ENCODE measurements at places on chromosomes 5 and 9. TPM values are rescaled to one million over a fixed set of nuclear protein-coding genes. Genes with fewer than 3 reads are reported as not detected.

The HTR4 gene
- not detected for total RNA-seq

The CMBL gene
- 141 TPM for total RNA-seq

The LHX3 gene
- not detected for total RNA-seq

The KCNIP1 gene
- not detected for total RNA-seq

The ZDHHC11B gene
- not detected for total RNA-seq

The TTLL11 gene
- 1.7 TPM for total RNA-seq

The GNG10 gene
- 89.8 TPM for total RNA-seq

The PCSK5 gene
- 104 TPM for total RNA-seq

DNA sequence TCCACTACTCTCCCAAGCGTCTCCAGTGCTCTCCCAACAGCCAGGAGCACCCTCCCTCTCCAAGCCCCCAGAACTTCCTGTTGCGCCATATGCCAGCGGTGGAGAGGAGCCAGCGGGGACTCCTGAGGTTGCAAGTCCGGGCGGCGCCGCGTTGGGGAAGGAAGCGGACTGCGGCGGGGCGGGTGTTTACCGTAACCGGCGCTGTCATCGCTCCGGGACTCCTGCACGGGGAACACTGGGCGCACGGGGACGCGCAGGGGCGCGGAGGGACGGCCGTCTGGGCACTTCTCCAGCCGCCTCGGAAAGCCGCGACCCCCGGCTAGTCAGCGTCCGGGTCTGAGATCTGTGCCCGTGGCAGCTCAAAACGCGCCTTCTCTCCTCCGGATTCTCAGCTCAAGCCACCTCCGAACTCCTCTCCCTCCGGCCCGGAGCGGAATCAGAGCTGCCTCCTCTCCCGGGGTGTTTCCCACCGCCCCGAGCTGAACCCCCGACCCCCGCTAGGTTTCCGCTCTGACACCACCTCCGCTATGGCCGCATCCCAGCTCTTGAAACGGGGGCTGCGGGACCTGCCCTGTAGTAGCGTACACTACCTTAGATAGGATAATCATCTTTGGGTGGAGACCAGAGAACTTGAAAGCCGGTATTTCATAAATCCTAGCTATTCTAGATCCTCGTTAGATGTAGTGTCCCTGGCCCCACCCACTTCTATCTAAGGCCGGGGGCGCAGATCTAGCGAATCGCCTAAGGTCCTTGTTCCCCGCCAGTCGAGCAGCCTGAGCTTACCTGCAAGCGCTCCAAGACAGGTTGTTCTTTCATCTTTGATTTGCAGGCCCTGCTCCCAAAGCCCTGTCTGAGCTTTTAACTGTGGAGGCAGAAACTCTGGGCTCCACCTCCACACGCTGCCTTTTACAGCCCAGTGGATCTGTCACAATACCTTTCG lies at the start of gene TRPM6:
Gene TRPM6 (minus strand): TSS at position 881 of the 940 bp plus-strand sequence. CDS start 65 bp downstream, at position 816.
- peak; percentile 37 for DNase-seq

- DNase-seq: no peak
These were observed 70.6 kb downstream of the ALDH1A1 start for GRCh38 chr9:72882117-72882775.

DNA sequence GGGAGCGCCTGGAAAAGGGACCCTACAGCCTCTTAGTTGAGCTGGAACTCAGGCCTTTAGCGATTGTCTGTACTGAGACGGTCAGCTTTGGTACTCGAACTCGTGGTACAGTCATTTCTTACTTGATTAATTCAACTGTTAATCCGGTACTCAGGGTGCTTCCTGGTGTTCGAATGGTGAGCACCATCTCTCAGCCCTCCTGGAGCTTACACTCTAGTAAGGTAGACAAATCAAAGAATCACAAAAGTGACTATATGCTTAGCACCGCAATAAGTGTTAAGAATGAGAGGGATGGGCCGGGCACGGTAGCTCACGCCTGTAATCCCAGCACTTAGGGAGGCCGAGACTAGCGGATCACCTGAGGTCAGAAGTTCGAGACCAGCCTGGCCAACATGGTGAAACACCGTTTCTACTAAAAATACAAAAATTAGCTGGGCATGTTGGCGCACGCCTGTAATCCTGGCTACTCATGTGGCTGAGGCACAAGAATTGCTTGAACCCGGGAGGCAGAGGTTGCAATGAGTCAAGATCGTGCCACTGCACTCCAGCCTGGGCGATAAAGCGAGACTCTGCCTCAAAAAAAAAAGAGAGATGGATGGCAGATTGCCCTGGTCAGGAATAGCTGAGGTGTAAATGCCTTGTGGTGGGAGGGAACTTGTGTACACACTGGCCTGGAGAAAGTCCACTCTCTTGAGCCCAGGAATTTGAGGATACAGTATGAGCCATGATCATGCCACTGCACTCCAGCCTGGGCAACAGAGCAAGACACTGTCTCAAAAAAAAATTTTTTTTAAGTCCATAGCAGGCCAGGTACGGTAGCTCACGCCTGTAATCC lies 981 bp downstream of the TCOF1 start:
- peak; percentile 58 for DNase-seq

DNA sequence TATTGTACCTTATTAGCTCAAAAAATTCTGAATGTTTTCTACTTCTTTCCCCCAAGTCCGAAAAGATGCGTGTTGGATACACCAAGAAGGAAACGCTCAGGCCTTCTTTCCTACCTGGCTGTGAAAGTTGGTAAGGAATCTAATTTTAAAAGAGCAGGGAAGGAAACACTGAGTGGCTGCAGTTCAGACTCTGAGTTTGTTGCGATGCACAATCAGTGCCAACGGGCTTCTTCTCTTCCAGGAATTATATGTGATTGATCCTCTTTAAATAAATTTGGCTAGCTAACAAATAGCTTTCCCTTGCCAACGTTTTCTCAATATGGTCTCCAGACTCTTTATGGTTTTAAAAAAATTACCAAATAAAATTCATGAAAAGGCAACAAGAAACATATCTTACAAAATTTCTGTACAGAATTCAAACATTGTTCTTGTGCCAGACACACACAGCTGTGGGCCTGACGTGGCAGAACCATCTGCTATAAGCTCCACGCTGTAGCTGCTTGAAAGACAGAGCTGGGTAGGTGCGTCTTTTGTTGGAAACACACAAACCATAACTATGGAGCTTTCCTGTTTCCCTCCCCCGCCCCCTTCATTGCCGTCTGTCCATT lies 493.1 kb downstream of the ZNF608 start:
- DNase-seq: no peak

GRCh38 chr5:115602591-115603125 lies 379 bp upstream of the TICAM2 start:
- no peak for DNase-seq

DNA sequence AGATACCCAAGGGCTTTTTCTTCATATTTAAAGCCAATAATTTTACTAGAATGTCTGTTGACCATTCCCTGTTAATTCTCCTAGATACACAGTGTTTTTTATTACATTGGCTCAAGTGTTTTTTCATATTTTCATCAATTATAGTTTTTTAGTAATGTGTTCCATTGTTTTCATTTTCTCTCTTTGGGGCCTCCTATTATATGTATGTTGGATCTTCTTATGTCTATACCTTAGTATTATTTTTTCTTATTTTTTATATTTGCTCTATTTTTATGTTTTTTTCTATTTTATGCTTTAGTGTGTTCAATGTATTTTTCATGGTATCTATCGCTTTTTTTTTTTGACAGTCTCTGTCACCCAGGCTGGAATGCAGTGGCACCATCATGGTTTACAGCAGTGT lies 7.5 kb downstream of the KIAA1958 start:
- peak; percentile 27 for DNase-seq

GRCh38 chr9:94919376-94920098 lies 193.0 kb downstream of the AOPEP start:
- peak; percentile 59 for DNase-seq

DNA sequence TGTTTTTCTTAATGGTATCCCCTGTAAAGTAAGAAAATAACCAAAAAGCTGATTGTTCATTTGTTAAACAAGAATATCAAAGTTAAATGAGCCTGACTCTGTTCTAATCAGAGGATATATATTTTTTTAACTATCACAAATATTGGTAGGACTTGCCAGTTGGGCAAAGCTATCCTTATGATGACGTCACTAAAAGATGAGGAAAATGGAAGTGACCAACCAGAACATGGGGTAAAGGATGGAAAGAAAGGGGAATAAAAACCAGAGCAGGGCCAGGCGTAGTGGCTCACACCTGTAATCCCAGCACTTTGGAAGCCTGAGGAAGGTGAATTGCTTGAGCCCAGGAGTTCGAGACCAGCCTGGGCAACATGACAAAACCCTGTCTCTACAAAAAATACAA lies 811.6 kb upstream of the DMAC1 start:
- DNase-seq: no peak

- DNase-seq: no peak
These were observed 459.3 kb upstream of the MEF2C start for GRCh38 chr5:89342106-89342876.

- DNase-seq: no peak
These were observed 83.0 kb upstream of the IL33 start for GRCh38 chr9:6132650-6133049.

DNA sequence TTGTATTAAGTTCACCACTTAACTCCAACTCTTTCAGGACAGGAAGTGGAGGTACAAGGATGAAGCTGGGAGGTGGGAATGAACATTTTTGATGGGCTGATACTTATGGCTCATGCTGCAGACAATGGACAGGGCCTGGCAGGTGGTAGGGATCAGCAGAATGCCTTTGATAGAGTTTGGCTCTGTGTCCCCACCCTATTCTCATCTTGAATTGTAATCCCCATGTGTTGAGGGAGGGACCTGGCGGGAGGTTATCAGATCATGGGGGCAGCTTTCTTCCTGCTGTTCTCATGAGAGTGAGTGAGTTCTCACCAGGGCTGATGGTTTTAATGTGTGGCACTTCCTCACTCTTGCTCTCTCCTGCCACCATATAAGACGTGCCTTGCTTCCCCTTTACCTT lies 87.3 kb upstream of the PRLR start:
- no peak for DNase-seq

DNA sequence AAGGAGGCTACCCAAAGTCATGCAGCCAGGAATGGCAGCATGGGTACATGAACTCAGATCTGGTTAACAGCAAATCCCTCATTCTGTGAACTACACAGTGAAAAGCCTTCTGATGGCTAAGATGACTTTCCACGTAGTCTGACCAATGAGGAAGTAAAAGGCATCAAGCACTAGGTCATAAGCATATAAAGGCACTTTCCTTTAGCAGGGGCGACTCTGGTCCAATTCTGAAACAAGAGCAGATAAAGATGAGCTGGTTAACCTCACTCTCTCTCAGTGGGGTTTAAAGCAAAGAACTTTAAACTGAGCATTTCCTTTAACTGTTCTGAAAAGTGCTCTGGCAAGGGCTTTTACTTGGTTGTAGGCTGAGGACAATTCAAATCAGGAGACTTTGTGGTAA lies 21.1 kb downstream of the PSMB7 start:
- DNase-seq: no peak

DNA sequence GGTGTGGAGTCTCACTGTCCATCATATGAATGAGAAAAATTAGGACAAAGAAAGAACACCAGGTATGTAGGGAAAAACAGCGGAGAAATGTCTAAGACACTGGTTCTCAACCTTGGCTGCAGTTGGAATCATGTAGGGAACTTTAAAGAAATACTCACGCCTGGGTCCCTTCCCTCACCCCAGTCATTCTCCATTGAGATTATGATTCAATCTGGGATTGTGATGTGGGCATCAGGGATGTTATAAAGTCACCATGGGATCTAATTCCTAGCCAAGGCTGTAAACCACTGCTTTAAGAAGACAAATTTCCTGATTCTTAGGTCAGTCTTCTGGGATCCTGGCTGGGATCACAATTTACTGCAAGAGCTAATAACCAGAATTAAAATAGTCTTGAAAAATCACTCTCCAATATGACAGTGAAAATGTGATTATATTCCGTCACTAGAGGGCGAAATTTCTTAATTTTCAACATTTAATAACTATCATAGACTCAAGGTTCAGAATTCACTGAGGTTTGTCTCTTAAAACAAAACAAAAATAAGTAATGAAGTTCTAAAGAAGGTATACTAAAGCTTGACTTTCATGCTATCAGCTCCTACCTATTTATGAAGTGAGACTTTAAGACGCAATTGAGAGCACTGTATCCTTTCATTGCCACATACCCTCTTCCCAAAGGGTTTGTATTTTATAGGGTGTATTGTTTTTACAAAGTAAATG lies 60.5 kb downstream of the GLDC start:
- DNase-seq: peak; percentile 18

- no peak for DNase-seq
These were observed 27.9 kb downstream of the CDKN2A start for GRCh38 chr9:21966140-21966851.

DNA sequence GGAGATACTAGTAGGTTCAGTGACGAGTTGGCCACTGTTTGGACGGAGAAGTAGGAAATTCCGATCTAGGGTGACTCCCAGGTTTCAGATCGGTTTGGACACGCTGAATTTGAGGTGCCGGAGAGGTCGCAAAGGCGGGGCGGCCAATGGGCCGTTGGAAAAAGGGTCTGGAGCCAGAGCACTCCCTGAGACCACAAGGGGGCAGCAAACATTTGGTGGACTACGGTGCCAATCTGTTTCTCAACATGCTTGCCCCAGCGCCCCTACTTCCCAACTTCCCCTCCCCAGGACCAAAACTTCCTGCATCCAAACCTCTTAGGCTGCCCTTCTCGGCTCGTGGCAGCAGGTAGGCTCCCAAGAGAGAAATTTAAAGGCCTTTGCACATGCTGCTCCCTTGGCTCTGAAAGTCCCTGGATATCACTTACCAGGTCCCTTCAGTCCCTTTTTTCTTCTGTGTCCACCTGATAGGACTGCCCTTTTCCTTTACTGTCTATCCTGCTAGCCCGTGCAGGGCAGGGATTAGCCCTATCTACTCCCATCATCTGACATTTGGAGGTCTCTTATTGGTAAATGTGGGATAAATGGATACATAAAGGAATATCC lies 992 bp upstream of the RPP25L start:
- DNase-seq: peak; percentile 56

- no peak for DNase-seq
These were observed 42.1 kb downstream of the RASEF start for GRCh38 chr9:83020864-83021263.

DNA sequence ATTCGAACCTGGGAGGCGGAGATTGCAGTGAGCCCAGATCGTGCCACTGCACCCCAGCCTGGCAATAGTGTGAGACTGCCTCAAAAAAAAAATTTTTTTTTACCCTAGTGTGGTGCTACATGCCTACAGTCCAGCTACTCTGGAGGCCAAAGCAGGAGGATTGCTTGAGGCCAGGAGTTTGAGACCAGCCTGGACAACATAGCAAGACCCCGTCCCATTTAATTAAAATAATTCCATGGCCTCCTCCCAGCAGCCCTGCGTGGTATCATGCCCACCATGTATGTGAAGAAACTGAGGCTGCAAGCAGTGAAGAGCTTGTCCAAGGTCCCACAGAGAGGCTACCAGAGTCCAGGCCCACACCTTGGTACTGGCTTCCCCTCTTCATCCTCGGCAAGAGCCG lies 19.4 kb upstream of the PHYHD1 start:
- DNase-seq: no peak
